HL-60 (cell line): ENCODE measurements at places on chromosomes 6 and 20.

DNA sequence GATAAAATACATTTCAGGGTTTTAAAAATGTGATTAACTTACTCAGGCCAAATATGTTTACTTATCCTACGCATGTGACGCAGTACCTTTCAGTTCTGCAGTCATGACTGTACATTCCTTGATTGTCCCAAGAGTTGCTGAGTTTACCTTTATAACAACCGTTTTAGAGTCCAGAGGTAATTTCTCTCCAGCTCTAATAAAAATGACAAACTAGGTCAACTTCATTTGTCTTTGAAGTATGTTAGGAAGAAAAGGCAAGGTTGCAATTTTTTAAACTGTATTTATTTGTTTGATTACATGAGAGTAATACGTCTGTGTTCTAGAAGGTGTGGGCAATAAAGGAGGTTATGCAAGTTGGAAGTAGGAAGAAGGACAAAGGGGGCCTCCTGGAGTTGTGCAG lies 38.6 kb upstream of the UBR2 start:
- no peak for DNase-seq

GRCh38 chr6:41036186-41036585 lies 2.8 kb downstream of the UNC5CL start:
- DNase-seq, result no peak

- no peak for DNase-seq
Measured at GRCh38 chr6:111470991-111471390, 12.0 kb downstream of the REV3L start.

DNA sequence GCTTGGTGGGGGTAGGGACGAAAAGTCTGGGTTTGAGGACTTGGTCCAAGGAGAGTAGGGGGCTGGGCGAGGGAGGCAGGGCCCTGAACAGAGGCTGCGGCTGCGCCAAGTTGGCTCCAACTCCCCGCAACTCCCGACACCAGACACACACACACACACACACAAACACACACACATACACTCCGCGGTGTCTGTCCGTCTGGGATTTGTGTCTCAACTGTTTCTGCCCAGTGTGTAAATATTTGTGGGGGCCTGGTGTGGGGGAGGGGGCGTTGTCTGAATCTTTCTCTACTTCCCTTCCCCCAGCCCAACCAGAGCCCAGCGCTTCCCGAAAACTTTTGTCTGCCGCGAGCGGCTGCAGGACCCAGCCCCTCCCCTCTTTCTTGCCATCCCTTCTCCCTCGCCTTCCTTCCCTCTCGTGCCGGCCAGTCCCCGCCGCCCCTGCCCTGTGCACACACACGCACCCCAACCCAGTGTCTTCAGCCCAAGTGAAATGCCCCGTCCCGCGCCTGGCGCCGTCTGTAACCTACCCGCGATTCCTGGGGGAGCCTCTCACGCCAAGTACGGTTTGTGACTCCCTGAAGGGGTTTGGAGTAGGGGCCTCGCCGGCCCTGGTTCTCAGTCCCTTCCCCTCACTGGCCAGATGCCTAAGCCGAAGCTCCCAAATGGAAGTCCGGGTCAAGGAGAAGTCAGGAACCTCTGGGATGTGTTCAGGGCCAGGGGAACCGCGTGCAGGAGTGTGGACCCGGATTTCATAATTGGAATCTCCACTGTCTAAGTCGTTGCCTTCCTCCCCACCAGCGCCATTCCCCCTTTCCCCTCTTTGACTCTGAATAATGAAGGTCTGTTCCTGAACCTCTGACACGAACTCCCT lies 904 bp downstream of the MDFI start:
- DNase-seq, result no peak

DNA sequence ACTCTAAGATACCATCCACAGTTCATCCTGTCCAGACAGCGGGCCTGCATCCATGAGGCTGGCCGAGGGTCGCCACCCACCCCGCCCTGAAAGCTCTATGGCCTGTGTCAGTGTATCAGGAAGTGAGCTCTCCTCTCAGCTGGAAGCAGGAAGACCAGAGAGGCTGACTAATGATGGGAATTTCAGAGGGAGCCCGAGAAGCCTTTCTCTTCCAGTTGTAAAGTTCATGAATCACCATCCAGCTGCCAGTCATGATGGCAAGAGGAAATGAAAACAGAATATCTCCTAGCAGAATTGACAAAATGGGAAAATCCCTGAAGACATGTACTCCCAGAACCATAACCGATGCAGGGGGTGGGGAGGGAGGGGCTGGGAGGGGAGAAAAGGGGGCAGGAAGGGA lies 109.6 kb upstream of the RPS6KA2 start:
- DNase-seq, result no peak

DNA sequence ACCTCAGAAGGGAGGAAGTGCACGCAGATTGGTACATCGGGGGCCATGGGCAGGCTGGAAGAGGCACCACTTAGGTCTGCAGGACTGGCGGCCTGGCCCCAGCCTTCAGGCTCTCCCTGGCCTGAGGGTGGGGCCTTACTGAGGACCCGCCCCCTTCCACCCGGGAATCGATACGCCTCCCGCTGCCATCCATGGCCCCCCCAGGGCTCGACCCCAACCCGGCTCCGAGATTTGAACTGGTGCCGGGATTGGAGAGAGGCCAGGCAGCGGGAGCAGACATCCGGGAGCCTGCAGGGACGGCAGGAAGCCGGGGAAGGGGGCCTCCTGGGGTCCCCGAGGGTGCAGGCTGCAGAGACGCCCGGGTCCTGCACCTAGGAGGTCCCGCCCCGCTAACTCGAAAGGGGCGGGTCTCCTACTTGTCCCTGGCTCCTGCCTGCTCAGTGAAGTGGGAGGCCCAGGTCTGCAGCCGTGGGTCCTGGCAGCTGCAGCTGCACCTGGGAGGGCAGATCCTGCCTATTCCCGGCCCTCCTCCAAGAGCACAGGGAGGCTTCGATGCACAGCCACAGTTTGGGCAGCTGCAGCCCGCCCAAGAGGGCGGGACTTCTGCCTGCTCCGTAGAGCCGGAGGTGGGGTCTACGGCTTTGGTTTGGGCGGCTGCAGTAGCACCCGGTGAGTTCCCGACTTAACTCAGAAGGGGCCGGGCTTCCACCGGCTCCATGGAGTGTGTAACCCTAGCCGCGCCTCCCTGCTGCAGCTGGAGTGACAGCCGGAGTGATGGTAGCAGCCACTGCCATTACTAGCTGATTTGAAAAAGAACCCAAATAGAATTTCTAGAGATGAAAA lies 35.2 kb upstream of the TBC1D22B start:
- no peak for DNase-seq

- DNase-seq, result peak; percentile 61
Measured at GRCh38 chr6:15881150-15881549, 218.3 kb upstream of the DTNBP1 start.

DNA sequence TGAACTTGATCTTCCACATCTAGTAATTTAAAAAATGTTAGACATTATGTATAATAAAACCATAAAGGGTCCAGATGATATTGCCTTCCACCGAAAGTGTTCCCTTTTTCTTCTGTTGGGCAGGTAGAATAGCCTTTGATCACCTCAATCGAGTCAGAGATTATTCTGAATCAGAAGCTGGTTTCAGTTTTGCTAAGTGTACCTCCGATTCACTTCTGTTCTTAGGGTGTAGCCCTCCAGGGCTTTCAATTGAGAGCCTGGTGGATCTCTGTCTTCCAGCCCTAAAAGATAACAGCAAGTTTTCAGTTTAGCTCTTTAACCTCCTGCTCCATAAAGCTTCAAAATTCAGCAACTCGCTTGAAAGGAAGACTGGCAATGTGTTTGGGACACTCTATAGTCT lies 21.1 kb upstream of the AIG1 start:
- DNase-seq, result no peak

- DNase-seq, result peak; percentile 79
Measured at GRCh38 chr6:36615018-36615761, 21.0 kb downstream of the SRSF3 start.

DNA sequence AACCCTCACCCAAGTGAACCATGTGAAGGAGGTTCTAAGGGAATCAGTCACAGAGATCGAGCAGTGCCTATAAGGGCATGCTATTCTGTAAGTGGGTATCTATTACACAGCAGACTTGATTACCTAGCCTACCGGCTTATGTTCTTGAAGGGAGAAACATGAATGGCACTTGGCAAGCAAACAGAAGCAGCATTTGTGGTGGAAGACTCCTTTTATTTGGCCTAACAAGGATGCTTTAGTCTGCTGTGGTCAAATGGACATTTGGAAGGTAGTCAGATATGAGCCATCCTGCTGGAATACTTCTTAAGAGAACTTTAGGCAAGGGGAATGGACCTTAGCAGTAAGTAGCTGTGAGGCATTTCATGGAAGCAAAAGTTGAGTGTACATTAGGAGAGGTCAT lies 126.3 kb downstream of the COL12A1 start:
- no peak for DNase-seq

DNA sequence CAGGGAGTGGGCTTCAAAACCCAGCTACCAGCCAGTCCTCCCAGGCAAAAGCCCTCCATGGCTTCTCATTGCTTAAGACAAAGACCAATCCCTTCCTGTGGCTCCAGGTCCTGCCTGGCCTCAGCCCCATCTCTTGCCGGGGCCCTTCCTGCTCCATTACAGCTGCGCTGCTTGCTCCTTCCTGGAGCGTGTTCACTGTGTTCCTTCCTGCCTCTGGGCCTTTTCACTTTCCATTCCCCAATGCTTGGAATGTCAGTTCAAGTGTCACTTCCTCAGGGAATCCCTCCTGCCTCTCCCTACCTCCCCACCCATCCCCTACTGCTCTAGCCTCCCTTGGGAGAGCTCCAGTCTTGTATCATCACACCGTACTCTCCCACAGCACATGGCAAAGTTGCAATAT lies 11.1 kb upstream of the ITPR3 start:
- DNase-seq, result no peak

- DNase-seq, result no peak
Measured at GRCh38 chr6:40586369-40587201, 579 bp downstream of the LRFN2 start.

GRCh38 chr6:37897321-37897720 lies 77.8 kb downstream of the ZFAND3 start:
- no peak for DNase-seq

- no peak for DNase-seq
Measured at GRCh38 chr20:10430704-10431103, 3.3 kb downstream of the MKKS start.

DNA sequence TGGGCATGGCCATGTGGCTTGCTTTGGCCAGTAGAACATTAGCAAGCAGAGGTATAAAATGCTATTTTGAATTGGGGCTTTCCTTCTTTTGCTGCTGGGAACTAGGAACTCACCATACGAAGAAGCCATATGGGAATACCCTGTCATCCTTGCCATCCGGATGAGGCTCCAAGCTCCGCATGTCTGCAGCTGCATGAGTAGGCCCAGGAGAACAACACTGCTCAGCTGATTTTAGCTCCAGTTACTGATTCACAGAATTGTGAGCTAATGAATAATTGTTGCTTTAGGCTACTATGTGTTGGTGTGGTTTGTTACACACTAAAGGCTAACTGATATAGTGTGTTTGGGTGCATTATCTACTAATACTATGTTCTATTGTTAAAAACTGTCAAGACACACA lies 2.7 kb upstream of the PLCB4 start:
- DNase-seq, result no peak

- DNase-seq, result no peak
Measured at GRCh38 chr6:3347826-3348225, 89.1 kb downstream of the PSMG4 start.

- no peak for DNase-seq
Measured at GRCh38 chr20:30486103-30486478, 771.4 kb upstream of the DEFB115 start.

GRCh38 chr6:61857541-61857940 lies 428.5 kb downstream of the KHDRBS2 start:
- no peak for DNase-seq

DNA sequence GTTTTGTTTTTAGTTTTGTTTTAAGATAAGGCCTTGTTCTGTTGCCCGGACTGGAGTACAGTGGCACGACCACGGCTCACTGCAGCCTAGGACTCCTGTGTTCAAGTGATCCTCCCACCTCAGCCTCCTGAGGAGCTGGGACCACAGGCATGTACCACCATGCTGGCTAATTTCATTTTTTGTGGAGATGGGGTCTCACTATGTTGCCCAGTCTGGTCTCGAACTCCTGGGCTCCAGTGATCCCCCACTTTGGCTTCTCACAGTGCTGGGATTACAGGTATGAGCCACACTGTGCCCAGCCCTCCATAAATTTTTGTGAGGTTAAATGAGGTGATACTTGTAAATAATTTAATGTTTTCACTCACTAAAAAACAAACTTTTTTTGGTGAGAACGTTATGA lies 76.6 kb downstream of the ARID1B start:
- DNase-seq, result no peak

DNA sequence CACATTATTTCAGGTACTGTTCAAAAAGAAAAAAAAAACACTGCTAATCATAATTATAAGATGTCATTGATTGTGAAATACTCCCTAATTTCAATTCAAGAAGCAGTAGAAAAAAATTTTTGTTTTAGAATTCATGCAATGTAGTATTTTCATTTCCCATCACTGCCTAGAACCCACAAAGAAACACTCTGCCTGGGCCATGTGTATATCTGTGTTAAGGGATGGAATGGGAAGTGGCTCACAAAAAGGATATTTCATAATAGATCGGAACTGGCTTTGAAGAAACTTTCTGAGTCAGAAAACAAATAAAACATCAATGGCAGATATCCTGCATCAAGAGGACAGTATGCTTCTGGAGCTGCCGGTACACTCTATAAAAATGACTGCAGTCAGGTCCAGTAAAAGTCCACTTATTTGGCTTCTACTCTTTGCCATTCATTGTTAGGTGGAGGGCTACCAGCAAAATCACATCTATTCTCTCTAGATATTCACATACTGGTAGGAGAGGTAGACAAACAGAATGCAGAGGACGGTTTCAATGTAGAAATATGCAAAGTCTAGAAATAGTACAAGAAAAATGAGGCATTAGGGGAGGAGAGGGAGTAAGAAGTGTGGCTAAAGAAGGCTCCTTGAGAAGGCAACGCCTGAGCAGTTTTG lies 135.0 kb upstream of the TNFAIP3 start:
- peak; percentile 85 for DNase-seq

DNA sequence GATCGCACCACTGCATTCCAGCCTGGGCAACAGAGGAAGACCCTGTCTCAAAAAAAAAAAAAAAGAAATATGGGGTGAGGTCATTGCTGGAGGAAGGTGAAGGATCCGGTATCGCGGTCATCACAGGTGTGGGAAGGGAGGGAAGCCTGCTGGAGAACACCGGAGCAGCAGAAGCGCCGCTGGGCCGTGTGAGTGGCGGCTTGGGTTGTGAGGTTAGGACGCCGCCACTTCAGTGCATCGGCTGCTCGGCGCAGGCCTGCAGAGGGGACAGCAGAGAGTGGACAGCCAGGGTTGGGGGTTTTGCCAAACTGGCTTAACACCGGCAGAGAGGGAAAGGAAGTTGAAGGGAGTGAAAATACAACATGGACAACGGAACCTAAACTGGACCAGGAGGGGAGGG lies 5.4 kb downstream of the TLDC2 start:
- DNase-seq, result no peak
